Activated naive CD8-positive, alpha-beta T cell treated with anti-CD3 and anti-CD28 coated beads for 36 hours (primary cell): ENCODE measurements at places on chromosomes 7 and 10.

- no peak for DNase-seq
Observed at GRCh38 chr7:70545214-70545613, 586.7 kb upstream of the GALNT17 start.

- no peak for DNase-seq
Observed at GRCh38 chr7:27641581-27642230, 21.0 kb downstream of the HIBADH start.

DNA sequence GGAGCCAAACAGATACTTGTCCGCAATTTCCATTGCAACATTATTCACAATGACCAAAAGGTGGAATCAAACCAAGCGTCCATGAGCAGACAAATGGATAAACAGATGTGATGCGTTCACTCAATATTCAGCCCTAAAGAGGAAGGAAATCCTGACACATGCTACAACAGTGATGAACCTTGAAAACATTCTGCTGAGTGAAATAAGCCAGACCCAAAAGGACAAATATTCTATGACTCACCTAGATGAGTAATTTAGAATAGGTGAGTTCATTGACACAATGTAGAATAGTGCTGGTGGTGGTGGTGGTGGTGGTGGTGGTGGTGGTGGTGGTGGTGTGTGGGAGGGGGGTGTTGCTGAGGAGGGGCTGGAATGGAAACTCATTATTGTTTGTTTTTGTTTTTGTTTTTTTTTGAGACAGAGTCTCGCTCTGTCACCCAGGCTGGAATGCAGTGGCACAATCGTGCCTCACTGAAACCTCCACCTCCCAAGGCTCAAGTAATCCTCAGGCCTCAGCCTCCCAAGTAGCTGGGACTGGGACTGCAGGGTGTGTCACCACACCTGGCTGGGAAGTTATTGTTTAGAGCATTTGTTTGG lies 28.6 kb downstream of the SMKR1 start:
- DNase-seq: peak; percentile 43

- no peak for DNase-seq
Observed at GRCh38 chr10:11504566-11505285, 106.7 kb downstream of the USP6NL start.

GRCh38 chr10:113130014-113130641 lies 180.1 kb downstream of the TCF7L2 start:
- DNase-seq: no peak

- DNase-seq: no peak
Observed at GRCh38 chr7:106375499-106375898, 90.7 kb upstream of the NAMPT start.

GRCh38 chr7:95002775-95003174 lies 95.4 kb downstream of the PPP1R9A start:
- DNase-seq: no peak

DNA sequence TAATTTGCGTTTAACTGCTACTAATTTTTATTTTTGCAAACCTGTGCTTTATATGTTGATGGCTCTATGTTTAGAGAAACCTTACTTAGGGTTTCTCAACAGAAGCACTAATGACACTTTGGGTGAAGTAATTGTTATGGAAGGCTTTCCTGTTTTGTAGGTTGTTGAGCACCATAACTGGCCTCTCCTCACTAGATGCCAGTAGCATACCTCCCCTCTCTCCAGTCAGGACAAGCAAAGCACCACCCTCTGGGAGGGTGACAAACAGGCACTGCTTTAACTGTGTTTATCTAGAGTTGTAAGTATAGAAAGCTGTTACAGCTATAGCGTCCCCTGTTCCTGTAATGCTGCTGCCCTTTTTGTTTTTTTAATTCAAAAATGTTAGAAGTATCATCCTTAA lies 60.9 kb downstream of the WAC start:
- no peak for DNase-seq

DNA sequence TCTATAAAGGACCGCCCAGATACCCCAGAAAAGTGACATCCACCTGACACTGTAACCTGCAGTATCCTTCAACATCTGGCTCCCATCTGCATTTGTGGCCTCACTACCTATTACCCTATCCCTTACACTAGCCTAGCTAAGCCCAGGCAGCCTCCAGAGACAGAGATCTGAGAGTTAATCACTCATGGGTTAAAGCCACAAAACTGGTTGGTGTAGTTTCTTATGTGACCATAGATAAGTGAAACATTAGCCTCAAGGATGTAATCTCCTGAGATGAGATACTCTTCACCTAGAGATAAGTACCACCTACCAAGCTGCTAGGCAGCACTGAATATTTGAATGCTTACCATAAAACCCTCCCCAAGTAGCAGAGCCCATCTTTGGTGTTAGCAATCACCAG lies 35.4 kb downstream of the CTTNBP2 start:
- no peak for DNase-seq

DNA sequence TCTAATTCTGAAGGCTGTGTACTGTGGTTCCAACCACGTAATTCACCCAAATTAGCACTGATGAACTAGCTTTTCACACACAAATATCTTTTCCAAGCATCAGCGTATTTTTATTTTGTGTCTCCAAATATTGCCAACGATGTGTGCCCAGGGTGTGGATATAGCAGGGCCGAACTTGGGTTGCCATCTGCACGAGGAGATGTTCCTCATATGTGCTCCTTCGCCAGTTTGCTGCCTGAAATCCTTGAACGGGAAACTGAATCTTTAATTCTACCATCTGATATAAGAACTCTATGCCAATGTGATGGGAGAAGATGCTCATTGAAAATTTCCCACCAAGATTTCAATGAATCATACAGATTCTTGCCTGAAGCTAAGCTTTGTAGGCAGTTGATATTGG lies 121.5 kb upstream of the ZNF438 start:
- DNase-seq: no peak

DNA sequence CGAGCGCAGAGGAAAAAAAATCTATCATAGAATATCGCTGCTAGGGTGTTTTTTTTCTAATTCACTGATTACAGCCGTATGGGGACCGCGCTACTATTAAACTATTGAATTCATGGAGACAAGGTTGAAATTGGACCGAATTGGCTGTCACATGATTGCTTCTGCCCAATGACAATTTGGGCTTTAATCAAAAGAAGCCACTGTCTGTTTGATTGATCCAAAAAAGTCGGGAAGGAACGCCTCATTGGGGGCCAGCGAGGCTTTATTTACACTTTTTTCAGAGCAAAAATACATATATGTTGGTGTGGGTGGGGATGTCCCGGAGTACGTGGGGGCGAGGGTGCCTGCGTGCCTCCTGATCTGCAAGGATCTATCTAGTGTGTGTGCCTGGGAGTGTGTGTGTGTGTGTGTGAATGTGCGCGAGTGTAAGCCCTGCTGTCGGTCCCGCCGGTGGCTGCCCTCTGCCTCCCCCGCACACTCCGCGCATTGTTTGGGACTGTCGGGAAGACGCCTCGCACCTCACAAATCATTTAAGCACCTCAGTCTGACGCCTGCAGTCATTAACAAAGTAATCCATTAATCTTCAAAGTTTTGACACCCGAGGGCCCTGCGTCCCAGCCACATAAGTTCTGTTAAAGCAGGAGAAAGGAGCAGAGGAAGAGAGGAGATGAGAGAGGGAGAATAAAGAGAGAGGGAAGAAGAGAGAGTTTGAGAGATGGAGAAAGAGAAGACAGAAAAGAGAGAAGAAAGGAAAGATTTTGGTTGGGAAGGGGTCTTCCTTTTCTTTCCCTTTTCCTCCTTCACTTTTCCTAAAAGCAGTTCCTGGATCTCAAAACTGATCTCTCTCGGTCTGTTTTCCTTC lies at the start of gene HOXA2:
Gene HOXA2 (minus strand): TSS at position 103 of the 862 bp plus-strand sequence. CDS start 183 bp downstream, outside the sequence.
- no peak for DNase-seq

GRCh38 chr10:100739517-100740368 lies 5.6 kb upstream of the PAX2 start:
- no peak for DNase-seq

DNA sequence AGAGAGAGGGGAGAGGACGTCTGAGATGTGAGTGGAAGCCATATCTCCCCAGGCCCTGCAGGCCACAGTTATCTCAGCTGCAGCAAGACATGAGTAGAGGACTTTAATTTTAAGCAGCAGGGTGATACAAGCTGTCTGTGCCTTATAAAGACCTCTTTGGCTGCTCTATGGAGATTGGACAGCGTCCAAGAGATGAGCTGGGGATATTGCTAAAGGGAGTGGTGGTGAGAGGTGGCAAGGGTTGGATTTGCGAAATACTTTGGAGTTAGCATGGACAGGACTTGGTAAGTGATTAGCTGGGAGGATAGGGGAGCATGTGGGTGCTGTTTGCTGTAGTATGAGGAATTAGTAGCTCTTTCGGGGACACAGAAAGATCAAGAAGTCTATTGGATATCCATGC lies 191.8 kb downstream of the CACNB2 start:
- no peak for DNase-seq

- no peak for DNase-seq
Observed at GRCh38 chr10:14476641-14477407, 146.1 kb upstream of the FRMD4A start.

DNA sequence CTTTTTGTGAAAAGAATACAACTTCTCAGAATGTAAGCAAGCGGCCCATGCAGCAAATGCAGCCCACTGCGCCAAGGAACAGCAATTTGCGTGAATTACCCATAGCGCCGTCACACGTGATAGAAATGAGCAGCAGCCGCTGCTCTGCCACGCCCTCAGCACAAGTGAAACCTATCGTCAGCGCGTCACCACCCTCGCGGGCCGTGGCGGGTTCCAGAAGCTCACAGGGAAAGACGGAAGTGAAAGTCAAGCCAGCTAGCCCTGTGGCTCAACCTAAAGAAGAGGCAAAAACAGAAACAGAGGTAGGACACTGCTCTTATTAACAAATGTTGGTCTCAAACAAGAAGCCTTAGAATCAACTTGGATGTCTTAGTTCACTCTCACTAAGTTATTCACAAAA lies 70.5 kb downstream of the SHH start:
- DNase-seq: peak; percentile 20

DNA sequence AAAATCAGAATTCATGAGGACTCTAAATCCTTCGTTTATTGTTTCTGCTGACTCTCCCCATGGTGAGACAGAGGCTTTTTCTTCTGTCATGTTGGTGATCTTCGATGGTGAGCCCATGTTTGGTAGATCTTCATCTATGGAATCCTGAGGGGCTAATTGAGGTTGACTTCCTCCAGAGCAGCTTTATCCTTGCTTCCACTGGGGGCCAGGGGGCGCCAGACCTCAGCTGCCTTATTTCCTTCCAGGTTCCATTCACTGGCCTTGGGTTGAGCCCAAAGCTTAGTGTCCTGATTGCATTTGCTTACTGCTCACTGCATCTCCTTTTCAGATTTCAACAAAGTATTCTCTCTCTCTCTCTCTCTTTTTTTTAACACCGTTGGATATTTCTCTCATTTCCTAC lies 80.7 kb downstream of the GCC1 start:
- peak; percentile 8 for DNase-seq

DNA sequence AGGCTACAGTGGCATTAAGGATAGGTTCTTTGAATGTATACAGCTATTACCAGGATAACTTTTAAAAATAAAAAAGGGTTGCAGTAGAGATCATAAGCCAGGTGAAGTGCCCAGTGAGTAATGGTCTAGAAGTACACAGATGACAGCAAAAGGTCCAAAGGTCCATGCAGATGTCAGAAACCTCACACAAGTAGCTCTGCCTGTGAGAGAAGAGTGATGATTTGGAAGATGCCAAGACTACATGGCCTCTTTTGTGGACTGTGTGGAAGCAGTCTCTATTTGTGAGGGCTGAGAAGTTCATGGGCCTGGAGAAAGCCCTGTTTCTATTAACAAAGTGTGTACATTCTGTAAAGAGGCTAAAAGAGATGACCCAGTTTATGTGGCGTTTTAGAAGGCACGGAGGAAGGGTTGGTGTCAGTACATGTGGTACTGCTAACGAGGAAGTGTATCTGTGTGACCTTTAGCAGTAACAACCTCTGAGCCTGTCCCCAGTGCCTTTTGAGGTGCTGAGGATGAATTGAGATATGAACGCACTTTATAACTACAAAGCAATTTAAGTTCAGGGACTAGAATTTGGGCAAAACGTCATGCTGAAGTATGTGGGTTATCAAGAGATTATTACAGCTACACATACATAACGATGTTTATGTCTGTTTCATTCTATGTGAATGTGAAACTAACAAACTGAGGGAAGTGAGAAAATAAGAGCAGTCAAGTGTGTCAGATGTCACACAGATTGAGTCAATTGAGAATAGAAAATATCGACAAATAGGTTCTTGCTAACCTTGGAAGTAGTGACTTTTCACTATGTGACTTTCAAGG lies 7.6 kb downstream of the CYCS start:
- no peak for DNase-seq

DNA sequence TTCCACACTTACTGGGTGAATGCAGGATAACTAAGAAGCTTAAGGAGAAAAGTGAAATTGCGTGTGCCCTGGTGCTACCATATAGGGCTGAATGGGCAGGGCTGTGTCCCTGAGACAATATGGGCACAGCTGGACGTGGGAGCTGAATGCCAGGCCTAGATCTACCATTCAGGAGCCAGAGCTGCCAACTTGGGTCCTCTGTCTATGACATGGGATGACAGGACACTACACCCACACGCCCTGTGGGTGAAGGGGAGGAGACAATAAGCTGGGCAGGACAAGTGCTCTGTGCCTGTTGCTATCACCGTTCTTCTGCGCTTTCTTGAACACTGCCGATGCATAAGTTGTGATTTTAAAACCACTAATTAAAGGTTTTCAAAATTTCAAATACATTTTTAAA lies 293.9 kb downstream of the TNS3 start:
- no peak for DNase-seq

DNA sequence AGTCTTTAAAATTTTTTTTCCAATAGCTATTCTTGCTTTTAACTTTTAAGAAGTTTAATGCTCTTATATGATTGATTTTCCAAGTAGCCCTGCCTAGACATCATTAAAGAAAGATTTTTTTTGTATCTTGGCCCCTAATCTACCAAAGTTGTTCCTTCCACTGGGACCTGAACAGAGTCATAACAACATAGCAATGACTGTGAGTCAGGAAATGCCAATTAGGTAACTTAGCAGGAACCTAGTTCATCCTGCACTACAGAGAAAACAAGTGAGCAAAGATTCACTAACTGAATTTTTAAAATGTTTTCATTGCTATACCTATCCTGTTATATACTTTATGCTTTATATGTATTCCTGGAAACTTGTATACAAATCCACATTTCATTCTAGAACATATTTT lies 284.7 kb downstream of the BICC1 start:
- no peak for DNase-seq

DNA sequence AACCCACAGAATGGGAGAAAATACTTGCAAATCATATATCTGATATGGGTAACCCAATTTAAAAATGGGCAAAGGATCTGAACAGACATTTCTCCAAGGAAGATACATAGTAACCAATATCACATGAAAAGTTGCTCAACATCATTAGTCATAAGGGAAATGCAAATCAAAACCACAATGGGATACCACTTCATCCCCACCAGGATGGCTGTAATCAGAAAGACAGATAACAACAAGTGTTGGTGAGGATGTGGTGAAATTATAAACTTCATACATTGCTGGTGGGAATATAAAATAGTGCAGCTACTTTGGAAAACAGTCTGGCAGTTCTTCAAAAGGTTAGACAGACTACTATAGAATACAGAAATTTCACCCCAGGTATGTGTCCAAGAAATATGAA lies 19.3 kb downstream of the AOC1 start:
- DNase-seq: no peak

- DNase-seq: no peak
Observed at GRCh38 chr10:131047501-131047900, 264.0 kb downstream of the TCERG1L start.

GRCh38 chr10:64682043-64682442 lies 1160.8 kb downstream of the REEP3 start:
- DNase-seq: no peak

- peak; percentile 23 for DNase-seq
Observed at GRCh38 chr7:151313857-151314256, 27.8 kb upstream of the NUB1 start.
